ENCODE measurements at places on chromosomes 1 and 21.

DNA sequence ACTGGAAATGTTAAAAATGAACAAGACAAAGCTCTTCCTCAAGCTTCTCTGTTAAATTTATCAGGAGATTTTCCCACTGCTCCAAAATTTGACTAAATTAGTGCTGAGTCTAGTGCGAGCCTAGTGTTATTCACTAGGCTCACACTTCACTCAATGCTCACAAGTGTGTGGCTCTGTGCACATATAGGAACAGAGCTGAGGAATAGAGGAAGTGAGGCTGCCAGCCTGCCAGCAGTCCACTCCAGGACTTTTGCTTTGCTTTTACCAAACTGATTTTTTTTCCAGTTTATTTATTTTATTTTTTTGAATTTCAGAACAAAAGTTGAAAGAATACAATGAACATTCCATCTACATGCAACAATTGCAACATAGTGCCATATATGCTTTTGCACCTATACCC lies 87.2 kb downstream of the VAV3 start:
- DNase-seq: no peak

- no peak for DNase-seq
Observed at GRCh38 chr1:45531873-45532272, 10.2 kb upstream of the PRDX1 start.

DNA sequence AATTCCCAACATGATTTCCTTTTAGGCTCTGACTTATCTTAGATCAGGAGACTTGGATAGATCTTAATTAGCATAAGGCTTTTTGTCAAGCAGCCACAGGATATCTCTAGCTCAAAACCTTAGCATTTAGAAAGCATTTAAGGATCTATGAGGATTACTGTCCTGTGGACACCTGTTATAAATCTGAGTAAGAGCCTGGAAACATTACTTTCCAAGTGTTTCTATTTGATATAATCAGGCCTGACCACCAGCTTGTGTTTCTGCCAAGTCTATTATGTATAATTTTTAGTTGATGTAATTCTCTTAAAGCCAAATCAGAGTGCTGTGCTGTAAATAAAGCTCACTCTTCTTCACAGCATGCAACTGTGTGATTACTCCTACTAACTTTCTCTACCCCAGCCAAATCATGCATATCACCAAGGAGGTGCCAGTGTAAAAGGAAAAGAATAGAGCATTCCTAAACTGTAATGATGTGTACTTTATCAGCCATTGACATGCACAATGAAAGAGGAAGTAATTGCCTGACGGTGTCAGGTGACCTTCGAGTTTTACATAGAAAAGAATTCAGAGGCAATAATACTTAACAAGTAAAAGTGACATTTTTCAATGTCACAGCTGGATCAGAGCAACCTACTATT lies 309.9 kb upstream of the PRMT6 start:
- no peak for DNase-seq

- no peak for DNase-seq
Observed at GRCh38 chr1:196877964-196878363, 9.9 kb upstream of the CFHR4 start.

- DNase-seq: peak; percentile 8
Observed at GRCh38 chr1:83761167-83762038, 237.5 kb downstream of the TTLL7 start.

- DNase-seq: no peak
Observed at GRCh38 chr1:5659606-5660005, 332.6 kb downstream of the NPHP4 start.

- no peak for DNase-seq
Observed at GRCh38 chr1:58497499-58497898, 49.0 kb downstream of the OMA1 start.

GRCh38 chr1:202171292-202172014 lies 11.1 kb upstream of the PTPN7 start:
- no peak for DNase-seq

GRCh38 chr1:119582801-119583200 lies 65.3 kb downstream of the ZNF697 start:
- no peak for DNase-seq

DNA sequence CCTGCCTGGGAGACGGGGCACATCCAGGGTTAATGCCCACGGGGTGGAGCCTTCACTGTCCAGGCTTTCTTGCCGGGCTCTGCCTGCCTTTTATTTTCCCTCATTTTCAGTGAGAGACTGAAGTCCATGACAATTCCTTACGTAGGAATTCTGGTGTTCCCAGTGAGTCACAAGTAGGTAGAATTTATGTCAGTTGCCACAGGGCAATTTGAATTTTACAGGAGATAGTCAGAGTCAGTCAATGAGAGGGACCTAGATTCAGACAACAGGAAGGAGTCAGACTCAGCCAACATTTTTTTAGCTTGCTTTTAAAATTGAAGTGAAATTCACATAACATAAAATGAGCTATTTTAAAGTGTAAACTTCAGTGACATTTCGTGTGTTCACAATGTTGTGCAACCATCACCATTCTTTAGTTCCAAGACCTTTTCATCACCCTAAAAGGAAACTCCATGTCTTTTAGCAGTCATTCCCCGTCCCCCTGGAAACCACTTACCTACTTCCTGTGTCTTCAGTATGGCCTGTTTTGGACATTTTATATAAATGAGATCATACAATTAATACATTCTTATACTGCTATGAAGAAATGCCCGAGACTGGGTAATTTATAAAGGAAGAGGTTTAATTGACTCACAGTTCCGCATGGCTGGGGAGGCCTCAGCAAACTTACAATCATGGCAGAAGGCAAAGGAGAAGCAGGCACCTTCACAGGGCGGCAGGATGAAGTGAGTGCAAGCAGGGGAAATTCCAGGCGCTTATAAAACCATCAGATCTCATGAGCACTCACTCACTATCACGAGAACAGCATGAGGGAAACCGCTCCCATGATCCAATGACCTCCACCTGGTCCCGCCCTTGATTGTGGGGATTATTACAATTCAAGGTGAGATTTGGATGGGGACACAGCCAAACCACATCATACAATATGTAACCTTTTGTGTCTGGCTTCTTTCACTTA lies 14.6 kb downstream of the AJAP1 start:
- DNase-seq: no peak

DNA sequence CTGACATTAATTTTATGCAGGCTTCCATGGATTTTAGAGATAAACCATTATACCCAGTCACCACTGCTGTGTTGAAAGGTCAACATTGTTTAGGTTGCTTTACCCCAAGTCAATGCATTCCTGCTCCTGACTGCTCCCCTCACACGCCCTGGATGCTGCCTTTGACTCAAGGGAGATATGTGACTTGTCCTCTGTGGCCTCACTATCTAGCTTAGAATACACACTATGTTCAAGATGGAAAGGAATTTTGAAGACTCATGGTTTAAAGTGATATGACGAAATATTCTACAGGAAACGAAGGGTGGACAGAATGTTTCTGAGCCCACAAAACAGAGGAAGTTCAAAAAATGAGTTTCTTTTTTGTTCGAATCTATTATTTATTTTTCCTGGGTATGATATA lies 170.4 kb upstream of the NR5A2 start:
- DNase-seq: no peak

- no peak for DNase-seq
Observed at GRCh38 chr1:159663552-159663951, 50.8 kb downstream of the CRP start.

DNA sequence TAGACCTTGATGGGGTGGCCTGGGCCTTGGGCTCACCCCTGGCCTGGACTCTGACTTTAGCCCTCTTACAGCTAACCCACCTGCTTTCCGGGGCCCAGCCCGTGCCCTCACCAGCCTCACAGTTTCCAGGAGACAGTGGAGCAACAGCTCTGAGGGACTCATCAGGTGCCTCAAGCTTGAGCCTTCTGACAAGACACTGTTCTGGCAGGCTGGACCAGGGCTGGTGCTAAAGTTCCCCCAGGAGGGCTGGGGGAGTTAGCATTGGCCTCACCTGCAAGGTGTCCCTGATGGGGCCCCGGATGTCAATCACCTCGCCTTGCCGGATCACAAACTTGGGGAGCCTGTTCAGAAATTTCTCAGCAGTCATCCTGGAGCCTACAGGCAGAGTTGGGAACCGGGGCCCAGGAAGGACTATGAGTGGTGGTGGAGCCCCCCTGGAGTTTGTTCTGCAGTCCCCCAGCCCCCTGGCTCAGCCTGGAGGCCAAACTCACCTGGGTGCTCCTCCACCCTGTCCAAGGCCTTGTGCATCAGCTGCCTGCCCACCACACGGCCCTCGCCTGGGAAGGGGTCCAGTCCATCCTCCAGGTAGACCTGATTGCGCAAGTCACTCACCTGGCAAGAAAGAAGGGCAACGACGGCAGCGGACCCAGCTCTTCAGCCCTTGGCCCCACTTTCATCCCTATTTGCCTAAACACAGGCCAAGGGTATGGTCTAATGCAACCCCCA lies 4.1 kb downstream of the SH3BGRL3 start:
- DNase-seq: no peak

DNA sequence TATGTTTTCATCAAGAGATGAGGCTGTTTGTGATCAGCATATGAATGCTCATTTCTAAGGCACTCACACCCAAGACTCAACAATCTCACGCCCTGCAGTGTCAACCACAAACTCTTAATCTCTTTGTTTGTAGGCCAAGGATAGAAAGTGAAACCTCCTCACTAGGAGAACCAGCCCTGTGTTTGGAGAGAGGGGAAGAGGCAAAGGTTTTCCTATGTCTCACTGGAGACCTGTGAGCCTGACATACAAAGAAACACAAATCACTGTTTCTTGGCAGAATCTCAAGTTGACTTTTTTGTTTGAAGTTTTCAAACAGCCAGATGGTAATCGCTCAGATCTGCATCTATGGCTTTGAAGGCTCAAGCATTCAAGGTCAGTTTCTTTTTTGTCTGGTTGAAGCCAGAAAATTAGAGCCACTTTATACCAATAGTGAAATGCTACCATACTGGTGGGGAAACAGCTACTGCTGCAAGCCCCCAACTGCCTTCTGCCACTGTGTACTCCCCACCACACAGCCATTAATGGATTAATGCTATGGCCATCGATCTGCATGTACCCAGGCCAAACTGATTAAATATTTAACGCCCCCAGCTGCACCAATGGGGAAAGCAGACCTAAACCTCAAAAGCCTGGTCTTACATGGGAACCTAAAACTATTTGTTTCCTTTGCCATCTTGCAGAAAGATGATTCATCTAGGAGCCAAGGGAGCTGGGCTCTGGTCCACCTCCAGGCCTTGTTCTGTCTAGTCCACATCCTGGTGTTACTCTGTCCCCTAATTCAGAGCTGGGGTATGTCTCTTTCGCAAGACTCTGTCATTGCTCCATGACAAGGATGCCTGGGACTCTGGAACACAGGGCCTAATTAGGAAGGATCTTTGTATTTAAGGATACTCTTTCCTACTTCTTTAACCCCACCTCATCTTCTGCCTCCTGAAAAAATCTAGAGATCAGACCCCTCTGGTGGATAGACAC lies 16.3 kb downstream of the PDZK1 start:
- DNase-seq: no peak

DNA sequence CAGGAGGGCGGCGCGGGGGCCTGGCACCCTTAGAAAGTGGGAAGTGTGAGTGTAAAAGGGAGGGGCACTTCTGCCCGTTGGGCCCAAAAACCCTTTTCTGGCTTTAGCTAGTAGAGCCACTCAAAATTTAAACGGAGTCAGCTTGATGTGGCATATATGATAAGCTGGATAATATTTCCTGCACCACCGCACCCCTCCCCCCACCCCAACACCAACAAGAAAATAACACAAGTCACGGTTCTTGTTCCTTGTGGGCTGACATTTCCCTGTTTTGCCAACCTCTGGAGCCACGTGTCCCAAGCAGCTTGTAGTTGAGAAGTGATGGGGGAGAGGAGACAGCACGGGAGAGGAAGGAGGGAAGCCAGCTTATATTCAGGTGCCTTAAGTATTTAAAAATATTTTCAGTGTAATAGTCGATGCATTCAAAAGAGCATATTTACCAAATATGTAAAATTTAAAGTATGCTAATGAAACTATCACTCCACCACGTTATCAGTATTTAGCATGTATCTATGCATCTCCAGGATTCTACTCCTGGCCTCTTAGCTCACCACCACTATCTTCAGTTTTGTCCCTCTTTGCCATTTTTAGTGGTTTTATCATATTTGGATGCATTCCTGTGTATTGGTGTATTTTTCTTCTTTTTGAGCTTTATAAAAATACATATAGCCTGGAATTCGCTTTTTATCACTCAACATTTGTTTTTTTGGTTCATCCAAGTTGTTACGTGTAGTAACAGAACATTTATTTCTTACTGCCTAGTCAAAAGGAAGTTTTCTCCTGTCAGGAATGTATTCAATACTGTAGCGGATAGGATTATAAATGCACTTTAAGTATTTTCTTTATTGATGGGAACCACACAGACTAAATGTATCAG lies 773 bp upstream of the DDX59 start:
- DNase-seq: peak; percentile 55

DNA sequence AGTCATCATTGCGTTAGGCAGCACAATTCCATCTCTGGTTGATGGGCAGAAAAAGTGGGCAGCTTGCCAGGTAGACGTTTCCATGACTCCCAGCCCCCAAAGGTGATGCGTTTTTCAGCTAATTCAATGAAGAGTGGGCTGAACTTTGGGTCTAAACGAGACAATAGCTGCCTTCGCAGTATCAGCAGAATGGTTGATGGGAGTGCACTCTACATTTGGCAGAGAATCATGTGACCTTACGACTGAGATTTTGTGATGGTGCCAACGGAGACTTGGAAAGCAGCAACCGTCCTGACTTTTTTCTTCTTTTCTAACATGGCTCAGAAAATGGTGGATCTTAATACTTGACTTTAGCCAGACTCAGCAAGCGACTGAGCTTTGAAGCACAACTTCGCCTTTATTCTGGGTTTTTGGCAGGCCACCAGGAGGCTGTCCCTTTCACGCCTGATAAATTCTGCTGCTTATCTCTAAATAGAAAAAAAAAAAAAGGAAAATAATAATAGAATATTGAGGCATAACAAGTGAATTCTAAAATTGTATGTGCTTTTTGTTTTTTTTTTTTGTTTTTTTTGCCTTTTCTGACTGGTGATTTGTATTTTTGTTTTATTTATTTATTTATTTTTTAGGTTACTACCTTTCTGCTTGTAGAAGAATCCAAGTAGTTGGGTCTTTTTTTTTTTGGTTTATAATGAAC lies 804.8 kb downstream of the USP25 start:
- DNase-seq: no peak

DNA sequence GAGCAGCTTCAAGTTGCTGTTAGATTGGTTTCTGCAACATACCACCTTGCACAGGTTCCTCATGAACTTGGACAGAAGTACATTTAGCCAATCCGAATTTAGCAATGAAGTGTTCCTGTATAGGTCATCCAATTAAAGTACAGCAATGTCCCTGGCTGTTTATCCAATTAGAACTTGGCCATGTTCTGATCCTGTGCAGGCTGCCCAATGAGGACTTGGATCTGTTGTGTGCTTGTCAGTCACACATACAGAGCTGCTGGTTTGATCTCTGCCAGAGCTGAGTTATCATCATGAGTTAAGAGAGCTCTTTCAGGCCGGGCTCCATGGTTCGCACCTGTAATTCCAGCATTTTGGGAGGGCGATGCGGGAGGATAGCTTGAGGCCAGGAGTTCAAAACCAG lies 22.0 kb upstream of the IFNLR1 start:
- DNase-seq: no peak

GRCh38 chr1:61337441-61337951 lies 255.1 kb downstream of the NFIA start:
- no peak for DNase-seq

- DNase-seq: no peak
Observed at GRCh38 chr1:161915051-161915503, 108.6 kb downstream of the OLFML2B start.

GRCh38 chr1:162928141-162928540 lies 67.2 kb upstream of the CCDC190 start:
- DNase-seq: no peak

All from T-helper 2 cell (primary cell).